Breast epithelium (tissue), 4 donors: ENCODE measurements at places on chromosomes 4 and X.

DNA sequence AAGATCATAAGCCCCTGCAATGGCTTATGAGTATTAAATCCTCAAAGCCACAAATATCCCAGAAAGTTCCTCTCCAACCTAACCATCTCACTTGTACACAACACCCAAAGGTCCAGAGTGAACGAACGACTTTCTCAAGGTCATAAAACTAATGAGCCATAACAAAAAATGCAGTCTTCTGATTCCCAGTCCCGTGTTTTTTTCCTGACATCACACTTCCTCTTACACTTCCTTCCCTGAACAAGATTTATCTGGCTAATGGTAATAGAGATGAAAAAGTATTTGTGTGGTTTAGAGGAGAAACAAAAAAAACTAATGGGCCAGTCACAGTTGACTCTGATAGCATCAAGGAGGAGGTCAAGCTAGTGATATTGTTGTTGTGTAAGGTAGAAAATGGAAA lies 99.5 kb upstream of the KLHL13 start:
- no peak for DNase-seq

- DNase-seq: no peak
Measured at GRCh38 chrX:48779399-48779798, 7.0 kb upstream of the GATA1 start.

- no peak for DNase-seq
Measured at GRCh38 chr4:12961713-12962112, 522.4 kb downstream of the RAB28 start.

DNA sequence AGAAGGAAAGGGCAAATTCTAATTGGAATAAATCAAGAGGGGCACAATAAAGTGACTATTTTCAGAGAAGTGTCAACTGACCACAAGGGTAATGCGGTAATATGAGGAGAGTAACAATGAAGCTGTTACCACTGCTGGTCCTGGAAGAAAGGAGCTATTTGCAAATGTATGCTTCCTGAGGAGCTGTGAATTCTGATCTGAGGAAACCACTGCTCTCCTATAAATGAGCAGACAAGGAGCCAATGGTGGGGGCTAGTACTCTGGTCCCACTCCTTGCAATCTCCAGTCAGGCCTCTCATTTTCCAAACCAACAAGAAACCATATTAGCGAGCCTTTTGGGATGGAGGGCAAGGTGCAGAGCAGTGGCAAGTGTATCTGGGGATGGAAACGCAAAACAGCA lies 770.2 kb downstream of the FSTL5 start:
- no peak for DNase-seq

GRCh38 chr4:133268205-133268604 lies 119.1 kb downstream of the PCDH10 start:
- DNase-seq: no peak

- DNase-seq: no peak
Measured at GRCh38 chrX:18406531-18407266, 18.7 kb upstream of the CDKL5 start.

- no peak for DNase-seq
Measured at GRCh38 chr4:37609626-37610025, 76.5 kb downstream of the RELL1 start.

GRCh38 chrX:134713618-134714107 lies 55.4 kb upstream of the PLAC1 start:
- DNase-seq: no peak

GRCh38 chr4:146567396-146567795 lies 45.7 kb upstream of the SLC10A7 start:
- no peak for DNase-seq
